ENCODE measurements at places on chromosomes 7 and 10.
A peak's percentile ranks its signal among the peaks of the same experiment; 100 is the strongest.

DNA sequence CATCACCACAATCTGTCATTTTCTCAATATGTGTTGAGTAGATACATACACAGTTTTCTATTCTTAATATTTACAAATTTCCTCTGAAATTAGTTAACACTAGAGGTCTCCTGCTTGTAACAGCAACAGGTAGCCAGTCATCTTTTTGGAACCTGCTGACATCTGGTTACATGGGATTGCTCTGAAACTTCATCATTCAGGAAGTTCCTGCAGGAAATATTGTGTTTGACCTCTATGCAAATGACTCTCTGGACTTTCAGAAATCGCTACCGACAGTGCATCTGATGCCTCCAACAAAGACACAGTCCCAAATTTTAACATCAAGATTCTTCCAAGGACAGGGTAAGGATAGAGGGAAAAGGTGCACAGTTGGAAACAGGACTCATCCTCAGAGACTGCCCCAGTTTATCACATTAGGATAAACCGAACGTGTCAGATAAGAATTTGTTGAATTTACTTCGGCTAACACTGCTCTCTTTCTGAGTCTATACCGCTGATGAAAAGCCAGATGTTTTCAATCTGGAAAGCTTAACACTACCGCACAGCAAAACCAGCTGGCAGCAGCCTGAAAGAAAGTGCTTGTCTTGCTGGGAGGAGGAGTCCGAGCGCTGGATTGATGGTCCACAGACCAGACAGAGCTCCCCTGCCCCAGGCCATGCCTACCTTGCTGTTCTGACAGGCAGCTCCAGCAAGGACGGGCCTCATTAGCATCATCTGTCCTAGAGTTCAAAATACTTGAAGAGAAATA is 633.4 kb downstream of the PARD3 start:
- DNase-seq: no peak

DNA sequence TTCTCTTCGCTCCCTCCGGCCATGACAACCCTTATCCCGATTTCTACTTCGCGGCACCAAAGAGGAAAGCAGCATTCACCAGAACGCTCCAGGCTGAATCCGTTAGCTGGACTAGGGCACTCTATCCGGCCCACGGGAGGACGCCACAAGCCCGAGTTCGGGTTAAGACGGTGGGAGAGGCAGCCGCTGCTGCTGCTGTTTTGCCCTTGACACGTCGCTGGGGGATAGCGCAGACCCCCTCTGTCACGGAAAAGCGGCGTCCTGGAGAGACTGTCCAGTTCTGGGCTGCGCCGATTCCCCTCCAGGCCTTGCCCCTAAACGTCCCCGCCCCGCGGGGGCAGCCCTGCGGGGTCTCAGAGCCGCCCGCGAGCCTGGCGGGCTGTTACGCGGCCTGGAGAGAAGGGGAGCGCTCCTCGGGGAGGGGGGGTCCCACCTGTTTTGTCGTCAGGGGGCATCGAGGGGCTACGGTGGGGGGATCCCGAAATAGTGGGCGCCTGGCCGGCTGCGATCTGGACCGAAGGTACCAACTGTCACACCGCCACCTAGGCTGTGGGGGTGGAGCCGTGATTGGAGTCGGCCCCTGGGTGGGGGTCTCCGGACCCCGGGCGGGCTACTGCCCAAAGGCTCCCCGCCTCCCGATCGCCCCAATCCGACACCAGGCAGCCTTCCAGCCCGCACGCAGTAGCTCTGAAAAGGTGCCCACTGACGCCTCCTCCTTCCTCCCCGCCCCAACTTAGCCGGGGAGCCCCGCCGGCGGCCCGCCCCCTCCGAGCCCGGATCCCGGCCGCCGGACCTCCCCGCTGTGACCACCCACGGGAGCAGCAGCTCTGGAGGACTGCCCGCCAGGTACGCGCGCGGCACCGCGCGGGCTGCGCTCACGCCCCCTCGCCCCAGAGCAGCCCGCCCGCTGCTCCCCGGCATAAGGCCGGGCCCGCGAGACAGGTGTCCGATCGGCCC is 772 bp downstream of the SGMS1 start:
- DNase-seq: no peak

- DNase-seq: no peak
These were observed 4.6 kb downstream of the STRA8 start for GRCh38 chr7:135238112-135238744.

- no peak for DNase-seq
These were observed 5.5 kb upstream of the ADCY1 start for GRCh38 chr7:45568536-45569289.

GRCh38 chr10:88138319-88138848 is 275.0 kb downstream of the PTEN start:
- DNase-seq: no peak

- DNase-seq: no peak
These were observed 283.1 kb upstream of the PITRM1 start for GRCh38 chr10:3455385-3456334.

- no peak for DNase-seq
These were observed 11.4 kb downstream of the GGCT start for GRCh38 chr7:30493228-30493627.

DNA sequence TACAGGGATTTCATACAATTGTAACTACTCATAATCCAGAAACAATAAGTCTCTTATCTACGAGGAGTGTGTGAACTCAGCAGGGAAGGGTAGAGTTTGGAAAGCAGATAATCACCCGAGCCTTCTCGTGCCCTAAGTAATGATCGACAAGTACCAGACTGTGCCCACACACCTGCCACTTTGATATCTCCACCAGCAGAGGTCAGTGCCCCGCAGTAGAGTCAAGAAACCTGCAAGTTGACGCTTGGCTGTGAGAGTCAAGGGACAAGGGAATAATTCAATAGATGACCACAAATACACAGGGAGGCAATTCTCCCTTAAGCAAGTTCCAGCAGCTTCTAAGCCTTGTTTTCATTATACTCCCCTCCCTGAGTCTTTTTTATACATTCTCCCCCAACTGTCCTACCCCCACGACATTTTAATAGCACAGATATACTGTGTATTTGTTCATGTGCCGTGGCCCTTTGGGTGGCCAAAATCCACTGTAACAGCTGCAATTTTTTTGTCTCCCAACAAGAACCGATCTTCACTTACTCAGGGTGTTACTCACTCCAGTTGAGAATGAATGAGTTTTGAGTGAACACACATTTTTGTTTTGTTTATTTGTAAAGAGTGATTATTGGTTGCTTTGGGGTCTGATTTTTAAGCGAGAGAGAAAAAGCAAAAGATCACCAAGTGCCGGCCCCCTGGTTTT is 106.9 kb upstream of the RHEB start:
- DNase-seq: no peak

DNA sequence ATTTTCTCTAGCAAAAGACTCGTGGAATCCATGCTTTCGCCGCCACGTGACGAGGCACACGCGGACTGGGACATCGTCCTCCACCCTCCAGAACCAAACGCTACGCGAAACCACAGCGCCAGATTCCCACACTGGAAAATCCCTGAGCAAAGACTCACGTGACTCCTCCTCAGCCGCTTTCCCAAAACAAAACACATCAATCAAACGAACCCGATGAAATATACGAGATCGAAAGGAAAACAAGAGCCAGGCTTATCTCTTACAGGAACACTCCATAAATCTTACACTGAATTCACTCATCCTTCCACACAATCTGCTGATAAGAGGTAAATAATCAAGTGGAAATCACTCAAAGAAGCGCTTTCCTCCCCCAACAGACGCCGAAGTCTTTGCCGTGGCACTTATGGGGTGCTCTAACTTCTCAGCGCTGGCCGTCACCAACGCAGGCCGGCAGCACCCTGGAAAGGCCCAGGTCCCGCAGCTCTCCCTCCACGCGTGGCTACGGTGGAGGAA is 23.8 kb downstream of the DIP2C start:
- no peak for DNase-seq

DNA sequence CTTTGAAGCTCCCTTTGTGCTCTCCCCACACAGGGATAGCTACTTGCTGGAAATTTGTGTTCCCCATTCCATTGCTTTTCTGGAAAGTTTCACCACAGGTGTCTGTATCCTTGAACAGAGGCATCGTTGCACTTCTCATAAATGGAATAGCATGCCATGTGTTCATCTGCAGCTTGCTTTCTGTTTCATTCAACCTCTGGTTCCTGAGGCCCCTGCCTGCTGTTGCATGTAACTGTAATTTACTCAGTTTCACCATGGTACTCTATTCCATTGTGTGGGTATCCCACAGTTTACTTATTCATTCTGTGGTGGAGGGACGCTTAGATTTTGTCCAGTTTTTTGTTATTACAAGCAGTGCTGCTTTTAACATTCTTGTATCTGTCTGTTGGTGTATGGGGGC is 32.0 kb downstream of the EEPD1 start:
- DNase-seq: no peak

- DNase-seq: no peak
These were observed 22.9 kb downstream of the IKZF1 start for GRCh38 chr7:50327443-50327842.

DNA sequence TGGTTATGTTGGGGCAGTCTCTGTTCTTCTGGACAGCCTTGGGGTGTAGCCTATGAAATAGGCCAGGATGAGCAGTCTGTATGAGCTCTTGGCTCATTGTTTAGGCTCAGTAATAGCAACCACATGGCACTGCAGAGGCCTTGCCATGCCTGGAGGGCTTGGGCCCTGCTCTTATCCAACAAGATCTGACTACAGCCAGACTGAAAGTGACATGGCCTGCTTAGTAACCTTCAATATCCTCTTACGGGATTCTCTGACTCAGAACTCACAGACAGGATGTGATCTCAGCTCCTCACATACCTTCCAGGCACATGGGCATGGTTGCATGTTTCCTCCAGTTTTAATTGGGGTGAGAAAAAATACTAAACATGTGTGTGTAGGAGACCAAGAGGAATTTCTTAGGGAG is 289.3 kb downstream of the PTEN start:
- DNase-seq: no peak

DNA sequence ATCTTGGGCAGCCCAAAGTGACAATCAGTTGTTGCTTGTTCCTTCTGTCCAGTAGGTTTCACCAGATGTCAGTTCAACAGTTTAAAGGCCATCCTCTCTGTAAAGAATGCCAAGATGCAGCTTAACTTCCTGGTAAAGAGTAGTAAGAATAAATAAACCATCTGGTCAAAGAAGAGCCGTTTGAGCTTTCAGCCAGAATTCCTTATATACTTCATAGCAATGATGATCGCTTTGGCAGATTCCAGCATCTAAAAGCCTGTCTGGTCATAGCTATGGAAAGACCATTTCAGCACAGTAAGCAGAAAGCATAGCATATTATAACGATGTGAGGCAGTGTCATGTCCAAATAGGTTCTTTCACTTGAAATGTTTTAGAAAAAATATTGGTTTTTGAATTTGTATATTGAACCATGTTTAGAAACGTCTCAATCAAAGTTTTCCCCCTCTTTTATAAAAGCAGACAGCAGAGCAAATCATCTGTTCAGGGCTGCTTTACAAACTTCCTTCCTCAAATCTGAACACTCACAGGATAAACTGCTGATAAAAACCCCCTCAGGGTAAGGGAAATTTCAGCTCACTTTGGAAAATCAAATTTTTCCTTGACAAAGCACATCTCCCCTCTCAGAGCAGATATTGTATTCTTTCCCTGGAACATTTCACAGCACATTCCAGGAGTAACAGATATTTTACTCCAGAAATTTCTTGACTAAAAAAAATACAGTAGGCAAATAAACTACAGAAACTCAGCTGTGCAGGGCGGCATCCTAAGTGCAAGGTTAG is 184.1 kb downstream of the NOC3L start:
- no peak for DNase-seq

DNA sequence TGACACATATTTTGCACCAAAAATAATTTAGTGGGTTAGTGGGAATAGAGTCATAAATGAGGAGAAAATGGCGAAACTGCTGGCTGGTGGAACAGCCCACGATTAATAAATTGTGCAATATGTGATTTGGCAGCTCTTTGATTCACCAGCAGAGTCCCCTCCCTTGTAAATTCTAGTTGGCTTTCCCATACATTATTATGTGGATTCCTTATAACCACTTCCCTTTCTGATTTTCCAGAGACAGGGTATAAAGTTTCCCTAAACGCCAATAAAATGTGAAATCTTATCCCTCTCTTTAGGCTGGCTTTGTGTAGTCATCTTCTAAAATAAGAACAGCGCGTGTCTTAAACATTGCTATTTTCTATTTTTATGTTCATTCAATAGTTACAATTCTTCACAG is 149.4 kb upstream of the FERD3L start:
- no peak for DNase-seq

DNA sequence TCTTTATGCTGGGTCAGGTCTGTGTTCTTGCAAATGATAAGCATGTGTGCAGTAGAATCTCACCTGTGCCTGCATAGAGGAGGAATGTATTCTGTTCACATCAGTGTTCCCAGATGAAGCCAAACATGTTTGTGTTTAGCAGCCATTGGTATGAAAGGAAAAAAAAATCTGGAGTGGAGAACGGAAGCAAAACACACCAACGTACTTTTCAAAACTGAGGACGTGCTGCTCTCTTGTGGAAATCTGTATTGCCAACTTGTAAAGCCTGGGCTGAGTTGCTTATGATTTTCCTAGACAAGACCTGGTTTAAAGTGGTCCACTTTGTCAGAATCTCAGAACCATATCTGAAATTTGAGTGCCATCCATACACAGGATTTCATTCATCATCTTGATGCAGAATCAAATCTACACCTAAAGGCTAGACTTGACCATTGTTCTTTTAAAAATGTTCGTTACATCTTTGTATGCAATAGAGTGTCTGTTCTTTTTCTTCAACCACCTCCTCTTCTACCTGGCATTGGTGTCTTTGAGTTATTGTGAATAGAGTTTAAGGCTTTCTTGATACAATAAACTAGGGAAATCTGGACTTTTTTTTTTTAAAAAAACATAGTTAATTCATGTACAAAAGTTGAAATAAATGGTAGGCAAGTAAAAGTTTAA is 367.7 kb downstream of the PHF14 start:
- DNase-seq: no peak

GRCh38 chr10:80535671-80536360 is 1.9 kb upstream of the SH2D4B start:
- peak; percentile 44 for DNase-seq

- no peak for DNase-seq
These were observed 114.2 kb downstream of the ZMIZ1 start for GRCh38 chr10:79182781-79183467.

- DNase-seq: no peak
These were observed 90.2 kb downstream of the TACC2 start for GRCh38 chr10:122078965-122079795.

- DNase-seq: no peak
These were observed 40.7 kb upstream of the C10orf71 start for GRCh38 chr10:49258350-49258683.

DNA sequence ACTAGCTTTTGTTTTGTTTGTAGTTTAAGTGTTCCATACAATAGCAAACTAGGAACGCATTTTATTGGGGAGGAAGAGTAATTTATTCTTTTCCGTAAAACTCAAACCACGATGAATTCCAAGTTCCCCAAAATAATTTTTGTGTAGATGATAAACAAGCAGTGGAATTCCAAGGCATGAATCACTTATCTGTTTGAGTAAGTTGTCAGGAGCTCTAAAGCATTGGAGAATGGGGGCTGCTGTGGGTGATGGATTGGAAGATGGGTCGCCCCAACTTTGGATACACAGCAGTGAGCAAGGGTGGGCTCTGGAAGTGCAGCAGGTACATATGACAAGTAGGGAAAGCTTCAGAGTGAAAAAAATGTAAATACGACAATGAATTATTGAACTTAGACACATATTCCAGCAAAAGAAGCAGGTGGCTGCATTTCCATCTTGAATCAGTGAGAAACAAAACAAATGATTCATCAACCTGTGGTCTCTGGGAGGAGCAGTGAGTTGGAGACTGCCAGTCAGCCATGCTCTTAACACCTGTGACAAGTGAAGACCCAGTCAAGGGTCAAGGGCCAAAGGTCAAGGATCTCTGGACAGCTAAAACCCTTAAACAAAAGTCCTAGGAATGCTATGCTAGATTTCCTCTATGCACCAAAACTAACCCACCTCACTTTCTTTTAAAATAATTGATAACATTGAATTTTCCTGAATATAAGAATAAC is 34.2 kb upstream of the ADRB1 start:
- no peak for DNase-seq

GRCh38 chr10:122098924-122099323 is 110.0 kb downstream of the TACC2 start:
- DNase-seq: no peak

Measured in stimulated activated CD4-positive, alpha-beta T cell treated with anti-CD3 and anti-CD28 coated beads, Interleukin-1b, Interleukin-23, amount 100 ng/mL, for 1 hour (primary cell).